Mucosa of descending colon (tissue), 3 donors: ENCODE measurements at places on chromosomes 6 and 20.

DNA sequence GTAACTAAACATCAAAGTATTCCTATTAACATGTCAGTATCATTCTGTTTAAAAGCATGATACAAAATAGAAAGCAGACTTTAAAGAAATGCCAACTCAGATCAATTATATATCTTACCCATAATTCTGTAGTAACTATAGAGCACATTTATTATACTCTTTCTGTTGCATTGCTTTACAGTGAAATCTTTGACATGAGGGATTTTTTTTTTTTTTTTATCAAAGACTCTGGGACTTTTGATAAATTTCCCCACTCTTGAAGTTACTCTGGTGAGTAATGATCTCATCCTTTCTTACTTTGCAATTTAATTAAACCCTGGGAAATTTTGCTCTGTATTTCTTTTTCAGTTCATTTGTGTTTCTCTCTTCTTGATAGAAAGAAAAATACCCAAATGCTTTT is 17.4 kb downstream of the ADGRF4 start:
- DNase-seq, result no peak

DNA sequence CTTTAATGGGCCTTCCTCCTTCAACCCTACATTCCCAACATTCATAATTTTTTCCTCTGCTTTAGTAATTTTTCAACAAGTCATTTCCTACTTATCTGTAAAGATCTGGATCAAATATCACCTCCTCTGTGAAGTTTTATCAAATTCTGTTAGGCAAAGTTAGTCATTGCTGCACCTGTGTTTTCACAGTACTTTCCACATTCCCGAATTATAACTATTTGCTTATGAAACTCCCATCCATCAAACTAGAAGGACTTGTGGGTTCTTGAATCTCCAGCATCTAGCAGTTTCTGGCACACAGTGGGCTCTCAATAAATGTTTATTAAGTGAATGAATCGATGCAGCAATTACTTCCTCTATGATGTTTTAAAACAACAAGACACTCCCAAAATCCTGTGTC is 257.6 kb downstream of the HDGFL1 start:
- DNase-seq, result no peak

DNA sequence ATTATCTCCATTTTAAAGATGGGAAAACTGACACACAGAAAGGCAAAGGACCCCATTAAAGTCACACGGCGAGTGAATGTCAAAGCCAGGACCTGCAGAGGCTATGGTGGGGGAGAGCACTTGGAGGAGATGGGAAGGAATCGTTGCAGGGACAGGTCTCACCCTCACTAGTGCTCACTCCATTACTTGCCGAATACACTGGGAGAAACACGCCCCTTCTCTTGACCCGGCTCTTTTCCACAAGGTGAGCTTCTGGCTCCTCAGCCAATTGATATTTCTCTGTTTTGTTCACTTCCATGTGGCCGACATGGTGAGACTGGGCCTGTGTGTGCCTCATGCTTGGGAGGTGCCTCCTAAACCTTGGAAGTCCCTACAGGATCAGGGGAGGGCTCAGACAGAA is 117.8 kb upstream of the KCNG1 start:
- DNase-seq, result no peak

- no peak for DNase-seq
Measured at GRCh38 chr6:16562498-16562897, 198.8 kb downstream of the ATXN1 start.

- DNase-seq, result no peak
Measured at GRCh38 chr6:135951169-135951568, 99.7 kb downstream of the PDE7B start.

- no peak for DNase-seq
Measured at GRCh38 chr6:10154251-10154650, 260.6 kb downstream of the TFAP2A start.

DNA sequence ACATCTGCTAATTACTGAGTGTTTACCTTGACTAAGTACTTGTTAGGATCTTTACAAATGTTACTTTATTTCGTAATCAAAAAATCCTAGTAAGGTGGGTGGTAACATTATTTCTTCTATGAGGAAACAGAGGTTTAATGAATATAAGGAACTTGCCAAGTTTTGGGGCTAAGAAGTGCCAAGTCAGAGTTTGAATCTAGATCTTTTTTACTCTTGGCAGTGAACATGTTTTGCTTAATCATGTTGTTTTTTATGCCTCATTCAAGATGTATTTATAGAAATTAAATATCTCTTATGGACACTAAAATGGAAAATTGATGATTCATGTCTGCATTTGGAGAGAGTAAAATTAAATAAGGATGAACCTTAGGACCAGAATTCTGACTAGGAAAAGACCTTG is 393.7 kb downstream of the UTRN start:
- no peak for DNase-seq

- DNase-seq, result no peak
Measured at GRCh38 chr6:135586844-135587243, 89.3 kb upstream of the AHI1 start.

GRCh38 chr20:43724383-43724782 is 2.4 kb downstream of the GTSF1L start:
- DNase-seq, result no peak
